Activated naive CD8-positive, alpha-beta T cell treated with anti-CD3 and anti-CD28 coated beads, Interleukin-2, amount 10 ng/mL, durations not matched to agents 7 days and 5 days (primary cell): ENCODE measurements at places on chromosomes 7 and 10.

DNA sequence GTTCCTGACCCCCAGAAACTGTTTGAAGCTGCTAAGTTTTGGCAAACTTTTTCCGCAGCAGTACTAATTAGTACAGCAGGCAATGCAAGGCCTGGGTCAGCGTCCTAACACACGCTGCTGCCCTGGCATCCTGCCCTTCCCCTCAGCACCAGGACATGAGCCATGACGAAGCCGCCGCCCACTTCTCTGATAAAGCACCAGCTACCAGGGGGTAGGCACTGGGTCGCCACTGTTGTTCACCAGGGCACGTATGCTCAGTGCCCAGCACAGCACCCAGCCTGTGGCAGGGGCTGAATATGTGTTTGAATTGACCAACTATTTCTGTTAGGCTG, 59.5 kb downstream of the CHST15 start:
- DNase-seq = no peak

DNA sequence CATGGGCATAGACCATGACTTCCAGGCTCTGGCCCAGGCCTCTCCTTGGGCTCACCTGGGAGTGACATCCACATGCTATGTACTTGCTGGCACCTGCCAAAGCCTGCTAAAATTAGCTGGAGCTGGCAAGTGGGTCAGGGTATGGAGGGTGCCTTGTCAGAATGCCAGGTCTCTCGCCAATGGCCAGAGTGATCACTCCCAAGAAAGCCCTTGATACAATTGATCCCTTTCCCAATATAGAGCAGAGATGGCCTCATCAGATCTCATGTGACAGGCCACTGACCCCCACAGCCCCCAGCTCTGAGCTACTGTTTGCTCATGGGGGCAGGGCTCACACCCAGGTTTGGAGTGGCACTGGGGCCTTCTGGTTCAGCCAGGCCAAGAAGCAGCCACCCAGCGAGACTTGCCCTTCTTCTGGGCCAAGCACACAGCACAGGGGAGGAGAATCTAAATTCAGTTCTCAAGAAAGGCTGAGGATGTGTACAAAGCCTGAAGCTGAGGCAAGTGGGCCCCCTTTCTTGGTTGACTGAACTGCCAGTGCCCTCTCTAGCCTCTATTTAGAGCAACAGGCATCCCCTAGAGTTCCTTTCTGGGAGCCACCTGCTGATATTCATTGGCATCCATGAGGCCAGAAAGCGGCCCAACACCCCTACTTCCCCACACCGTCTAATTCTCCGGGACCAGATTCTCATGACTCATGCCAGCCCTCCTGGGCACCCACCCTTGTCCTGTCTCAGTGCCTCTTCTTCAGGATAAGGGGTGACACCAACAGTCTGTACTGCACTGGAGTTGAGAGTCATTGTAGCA, 18.9 kb upstream of the MYL7 start:
- no peak for DNase-seq

DNA sequence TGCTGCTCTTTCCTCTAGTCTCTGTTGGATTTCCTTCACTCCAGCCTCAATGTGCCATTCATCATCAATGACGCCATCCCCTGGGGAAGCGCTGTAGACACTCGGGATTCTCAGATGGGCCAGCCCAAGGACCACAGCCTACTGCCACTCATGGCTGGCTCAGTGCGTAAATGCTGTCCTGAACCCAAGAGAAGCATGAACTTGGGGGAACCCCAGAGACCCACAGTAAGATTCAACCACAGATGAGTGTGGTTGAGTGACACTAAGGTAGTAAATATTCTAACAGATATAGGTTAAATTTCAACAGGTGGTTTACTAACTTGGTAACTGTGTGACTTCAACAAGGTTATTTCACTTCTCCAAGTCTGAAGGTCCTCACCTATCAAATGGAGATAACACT, 304.1 kb downstream of the GRM8 start:
- no peak for DNase-seq

- DNase-seq = no peak
Measured at GRCh38 chr10:129104266-129105045, 362.6 kb upstream of the MGMT start.

- no peak for DNase-seq
Measured at GRCh38 chr10:95237376-95238170, 43.5 kb downstream of the ACSM6 start.

DNA sequence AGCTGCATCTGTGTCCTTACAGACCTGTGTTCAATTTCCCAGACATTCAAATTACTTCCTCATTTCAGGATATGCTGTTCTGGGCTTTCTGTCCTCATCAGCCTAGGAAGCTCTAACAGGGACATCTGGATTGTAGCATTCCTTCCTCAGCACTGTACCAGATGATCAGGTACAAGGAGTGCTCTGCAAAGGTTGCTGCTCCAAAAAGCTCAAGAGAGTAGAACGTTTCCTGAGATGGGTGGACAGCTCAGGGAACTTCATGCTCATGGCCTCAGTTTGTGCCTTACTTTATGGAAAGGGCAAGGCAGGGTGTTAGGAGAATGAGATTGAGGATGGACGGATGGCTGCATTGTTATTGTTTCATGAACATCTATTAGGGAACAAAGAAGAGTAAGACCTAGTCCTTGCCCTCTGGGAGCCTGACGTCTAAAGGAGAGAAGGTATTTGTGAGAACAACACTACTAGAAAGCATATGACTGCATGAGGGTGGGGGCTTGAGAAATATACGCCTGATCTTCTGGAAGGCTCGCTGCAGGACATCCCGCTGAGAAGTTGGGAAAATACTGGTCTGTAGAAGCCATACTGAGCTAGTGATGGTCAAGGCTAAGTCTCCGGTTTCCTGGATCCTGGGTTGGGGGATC, 10.5 kb upstream of the ZNF212 start:
- DNase-seq = no peak

GRCh38 chr10:5570979-5571810, 46.4 kb downstream of the CALML3 start:
- DNase-seq = no peak

DNA sequence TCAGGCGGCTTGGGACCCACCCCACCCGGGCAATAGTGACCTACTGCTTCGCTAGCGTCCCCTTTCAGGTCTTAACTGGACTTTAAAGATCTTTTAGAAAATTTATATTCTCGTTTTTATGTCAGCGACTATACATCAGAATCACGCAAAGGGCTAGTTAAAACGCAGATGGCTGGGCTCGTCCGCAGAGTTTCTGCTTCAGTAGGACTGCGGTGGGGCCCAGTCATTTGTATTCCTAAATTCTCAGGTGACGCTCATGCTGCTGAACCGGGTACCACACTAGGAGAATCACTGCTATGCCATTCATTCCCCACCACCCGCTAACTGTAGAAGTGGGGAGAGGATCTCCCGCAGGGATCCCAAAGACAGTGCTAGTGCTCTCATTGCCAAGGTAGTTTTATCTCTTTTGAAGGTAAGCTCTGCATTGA, 12.0 kb upstream of the SP8 start:
- no peak for DNase-seq

GRCh38 chr7:65744406-65744805, 128.5 kb upstream of the VKORC1L1 start:
- DNase-seq = no peak

DNA sequence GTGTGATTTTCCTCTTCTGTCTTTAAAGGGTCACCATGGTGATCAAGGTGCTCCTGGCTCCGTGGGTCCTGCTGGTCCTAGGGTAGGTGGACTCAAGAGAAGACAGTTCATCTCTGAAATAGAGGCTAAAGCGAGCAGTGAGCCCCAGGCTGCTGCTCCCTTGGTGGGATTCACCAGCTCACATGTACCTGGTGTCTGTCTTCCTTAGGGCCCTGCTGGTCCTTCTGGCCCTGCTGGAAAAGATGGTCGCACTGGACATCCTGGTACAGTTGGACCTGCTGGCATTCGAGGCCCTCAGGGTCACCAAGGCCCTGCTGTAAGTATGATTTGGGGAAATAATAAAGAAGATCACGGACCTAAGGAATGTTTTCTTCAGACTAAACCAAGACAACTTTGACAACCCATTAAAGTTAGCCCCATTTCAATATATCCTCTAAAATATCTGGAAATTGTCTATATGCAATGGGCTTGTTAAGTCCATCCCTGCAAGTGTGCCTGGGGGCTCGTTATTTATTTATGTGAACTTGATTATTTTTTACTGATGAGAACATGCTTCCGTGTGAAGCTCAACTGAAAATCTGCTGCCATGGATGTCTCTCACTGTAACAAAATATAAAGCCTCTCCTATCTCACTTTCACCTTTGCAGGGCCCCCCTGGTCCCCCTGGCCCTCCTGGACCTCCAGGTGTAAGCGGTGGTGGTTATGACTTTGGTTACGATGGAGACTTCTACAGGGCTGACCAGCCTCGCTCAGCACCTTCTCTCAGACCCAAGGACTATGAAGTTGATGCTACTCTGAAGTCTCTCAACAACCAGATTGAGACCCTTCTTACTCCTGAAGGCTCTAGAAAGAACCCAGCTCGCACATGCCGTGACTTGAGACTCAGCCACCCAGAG, 32.5 kb downstream of the COL1A2 start:
- no peak for DNase-seq

- DNase-seq = no peak
Measured at GRCh38 chr7:20929199-20929598, 142.5 kb upstream of the SP8 start.

DNA sequence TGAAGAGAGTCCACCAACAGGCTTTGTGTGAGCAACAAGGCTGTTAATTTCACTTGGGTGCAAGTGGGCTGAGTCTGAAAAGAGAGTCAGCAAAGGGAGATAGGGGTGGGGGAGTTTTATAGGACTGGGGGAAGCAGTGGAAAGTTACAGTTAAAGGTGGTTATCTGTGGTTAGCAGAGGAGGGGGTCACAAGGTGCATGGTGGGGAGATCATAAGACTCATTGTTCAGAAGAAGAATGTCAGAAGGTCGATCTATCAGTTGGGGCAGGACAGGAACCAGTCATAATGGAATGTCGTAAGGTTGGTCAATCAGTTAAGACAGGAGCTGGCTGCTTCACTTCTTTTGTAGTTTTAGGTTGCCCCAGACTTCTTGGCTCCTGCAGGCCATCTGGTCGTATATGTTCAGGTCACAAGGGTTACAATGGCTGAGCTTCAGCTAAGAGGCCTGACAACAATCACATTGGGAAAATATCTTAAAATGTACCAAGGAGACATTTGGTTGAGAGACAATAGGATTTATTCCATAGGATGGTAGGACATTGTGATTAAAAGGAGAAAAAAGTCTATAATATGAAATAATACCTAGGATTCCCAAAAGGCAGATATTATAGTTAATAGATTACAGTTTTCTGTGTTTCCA, 356.4 kb downstream of the ANKRD7 start:
- no peak for DNase-seq

DNA sequence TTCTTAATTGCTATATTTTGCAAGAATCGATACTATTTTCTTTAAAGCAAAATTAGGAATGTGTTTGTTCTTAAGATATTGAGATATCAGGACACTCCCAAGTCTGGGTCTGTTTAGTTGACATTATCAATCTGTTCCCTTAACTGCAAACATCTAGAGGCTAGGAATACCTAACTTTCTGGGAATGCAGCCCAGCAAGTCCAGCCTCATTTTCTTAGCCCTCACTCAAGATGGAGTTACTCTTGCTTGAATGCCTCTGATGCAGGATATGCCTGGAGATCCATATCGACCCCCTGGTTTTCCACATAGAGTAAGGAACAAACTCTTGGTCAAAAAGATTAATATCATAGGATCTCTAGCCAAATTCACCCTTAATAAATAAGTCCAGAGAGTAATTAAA, 305.3 kb upstream of the COBL start:
- DNase-seq = no peak

- DNase-seq = no peak
Measured at GRCh38 chr10:117346574-117346973, 28.7 kb downstream of the PDZD8 start.

- DNase-seq = no peak
Measured at GRCh38 chr10:75976681-75977080, 545.3 kb downstream of the LRMDA start.

- DNase-seq = peak; percentile 77
Measured at GRCh38 chr10:110354322-110354766, 49.6 kb upstream of the SMNDC1 start.

DNA sequence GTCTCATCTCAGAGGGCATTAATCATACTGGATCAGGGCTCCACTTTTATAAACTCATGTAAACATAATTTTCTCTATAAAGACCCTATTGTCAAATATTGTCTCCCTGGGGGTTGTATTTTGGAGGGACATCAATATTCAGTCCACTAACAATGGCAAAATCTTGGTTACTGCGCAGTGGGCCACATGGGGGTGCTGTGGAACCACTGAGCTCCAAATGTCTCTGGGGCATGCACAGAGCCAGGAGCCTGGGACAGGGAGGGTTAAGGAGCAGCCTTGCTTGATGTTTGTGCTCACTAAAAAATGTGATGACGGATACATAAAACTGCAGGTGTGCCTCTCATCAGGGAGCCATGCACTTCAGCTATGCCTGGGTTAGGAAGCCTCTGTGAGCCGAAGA, 62.1 kb upstream of the PRSS58 start:
- peak; percentile 57 for DNase-seq

- peak; percentile 67 for DNase-seq
Measured at GRCh38 chr10:102648889-102649796, 4.9 kb downstream of the TRIM8 start.

DNA sequence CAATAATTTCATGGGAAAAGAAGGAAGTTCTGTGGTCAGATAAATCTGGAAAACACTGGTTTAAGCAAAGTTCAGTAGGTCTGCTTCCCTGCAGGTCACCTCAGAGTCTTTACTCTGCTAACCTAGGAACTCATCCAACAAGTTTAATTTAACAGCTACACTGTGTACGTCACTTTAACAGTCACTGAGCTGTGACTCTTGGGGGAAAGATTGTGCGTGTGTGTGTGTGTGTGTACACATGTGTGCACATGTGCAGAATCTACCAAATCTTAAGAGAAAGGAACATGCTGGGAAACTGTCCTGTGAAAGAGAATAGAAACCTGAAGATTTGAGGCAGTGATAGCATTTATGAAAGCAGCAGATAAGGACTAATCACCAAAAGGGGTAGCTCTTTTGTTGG, 62.6 kb downstream of the IKZF1 start:
- no peak for DNase-seq

DNA sequence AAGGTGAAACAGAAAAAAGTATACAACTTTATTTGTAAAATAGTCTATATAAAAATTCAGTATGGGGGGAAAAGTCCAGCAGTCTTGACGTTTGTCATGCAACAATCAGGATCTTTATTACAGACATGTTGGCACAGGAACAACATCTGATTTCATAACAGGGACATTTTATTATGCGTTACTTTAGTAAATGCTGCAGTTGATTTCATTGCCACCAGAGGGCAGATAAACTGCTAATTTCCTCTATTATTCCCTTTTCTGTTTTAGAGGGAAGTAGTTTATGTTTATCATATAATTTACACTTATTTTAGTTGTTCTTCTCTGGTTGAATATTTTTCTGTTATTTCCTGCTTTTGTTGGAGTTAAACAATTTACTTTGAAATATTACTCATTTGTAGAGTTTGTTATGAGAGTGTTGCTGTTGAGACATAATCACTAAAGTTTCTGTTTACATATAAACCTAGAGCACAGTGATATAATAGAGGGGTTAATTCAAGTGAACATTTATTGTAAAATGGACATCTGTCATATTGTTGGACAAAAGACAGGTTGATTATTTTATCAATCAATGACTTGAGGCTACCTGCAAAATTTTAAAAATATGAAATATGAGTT, 3.3 kb downstream of the PLXDC2 start:
- no peak for DNase-seq

GRCh38 chr7:148727501-148728278, 29.0 kb downstream of the CUL1 start:
- no peak for DNase-seq
